ENCODE measurements at places on chromosomes 1 and 21.

DNA sequence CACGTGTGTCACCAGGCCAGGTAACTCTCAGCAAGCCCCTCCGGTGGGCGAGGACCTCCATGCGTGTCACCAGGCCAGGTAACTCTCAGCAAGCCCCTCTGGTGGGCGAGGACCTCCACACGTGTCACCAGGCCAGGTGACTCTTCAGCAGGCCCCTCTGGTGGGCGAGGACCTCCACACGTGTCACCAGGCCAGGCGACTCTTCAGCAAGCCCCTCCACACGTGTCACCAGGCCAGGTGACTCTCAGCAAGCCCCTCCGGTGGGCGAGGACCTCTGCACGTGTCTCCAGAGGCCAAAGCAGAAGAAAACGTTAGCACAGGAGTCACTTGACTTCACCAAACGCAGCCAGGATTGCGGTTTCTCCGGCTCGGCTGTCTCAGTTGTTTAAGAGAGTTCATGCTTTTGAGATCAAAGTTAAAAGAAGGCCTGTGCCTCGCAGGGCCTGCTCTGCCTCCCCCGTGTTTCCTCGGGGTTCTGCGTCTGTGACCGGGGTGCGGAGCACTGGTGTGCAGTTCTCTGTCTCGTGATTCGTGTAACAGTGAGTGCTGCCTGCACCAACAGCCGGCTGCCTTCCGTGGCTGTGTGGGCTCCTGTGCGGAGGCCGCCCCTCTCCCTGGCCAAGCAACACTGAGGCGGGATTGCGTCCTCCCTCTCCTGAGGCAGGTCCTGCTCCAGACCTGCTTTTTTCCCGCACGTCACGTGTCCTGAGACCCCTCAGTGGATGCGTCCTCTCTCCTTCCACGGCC lies 56.6 kb downstream of the PRKCZ start:
- DNase-seq = no peak

GRCh38 chr1:159122005-159122621 lies 45.5 kb upstream of the AIM2 start:
- no peak for DNase-seq

DNA sequence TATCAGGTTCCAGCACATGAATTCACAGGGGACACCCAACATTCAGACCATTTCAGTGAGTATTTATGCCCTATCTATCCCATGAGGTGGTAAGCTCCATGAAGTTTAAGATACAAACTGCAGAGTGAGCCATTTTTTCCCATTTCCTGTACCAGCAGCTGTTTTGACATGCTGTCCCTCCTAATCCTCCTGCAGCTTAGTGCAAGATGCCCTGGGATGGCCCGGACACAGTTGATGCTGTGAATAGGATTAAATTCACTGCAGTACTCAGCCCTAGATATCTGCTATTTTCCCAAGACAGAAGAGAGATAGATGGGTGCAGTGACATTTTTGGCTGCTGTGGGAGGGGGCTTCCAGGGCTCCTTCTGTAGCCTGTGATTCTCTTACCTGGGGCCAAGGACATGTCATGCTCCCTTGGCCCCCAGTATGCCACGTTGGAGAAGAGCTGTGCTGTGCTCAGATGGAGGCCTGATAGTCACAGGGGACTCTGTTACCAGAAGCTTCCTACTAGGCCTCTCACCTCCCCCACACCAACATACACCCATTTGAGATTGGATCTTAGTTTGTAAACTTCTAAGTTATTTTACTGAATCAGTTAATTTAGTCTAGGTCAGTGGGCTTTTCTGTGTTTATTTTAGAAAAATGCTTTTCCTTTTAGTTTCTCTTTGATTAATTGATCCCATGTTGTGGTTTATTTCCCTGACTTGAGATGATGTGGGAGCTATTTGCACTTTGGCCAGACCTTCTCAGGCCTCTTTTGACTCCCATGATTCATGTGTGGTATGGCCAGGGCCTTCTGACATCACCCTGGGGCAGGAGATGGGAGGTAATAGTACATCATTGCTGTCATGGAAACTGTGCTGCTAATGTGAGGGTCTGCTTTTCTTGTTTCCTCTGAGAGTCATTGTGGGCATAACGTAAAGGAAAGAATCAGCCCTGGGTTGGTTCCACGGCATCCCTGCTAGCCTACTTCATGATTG lies 92.6 kb downstream of the ST3GAL3 start:
- no peak for DNase-seq

GRCh38 chr1:207860531-207860930 lies 50.4 kb downstream of the CD34 start:
- no peak for DNase-seq

GRCh38 chr21:15856813-15857212 lies 127.0 kb downstream of the USP25 start:
- no peak for DNase-seq

DNA sequence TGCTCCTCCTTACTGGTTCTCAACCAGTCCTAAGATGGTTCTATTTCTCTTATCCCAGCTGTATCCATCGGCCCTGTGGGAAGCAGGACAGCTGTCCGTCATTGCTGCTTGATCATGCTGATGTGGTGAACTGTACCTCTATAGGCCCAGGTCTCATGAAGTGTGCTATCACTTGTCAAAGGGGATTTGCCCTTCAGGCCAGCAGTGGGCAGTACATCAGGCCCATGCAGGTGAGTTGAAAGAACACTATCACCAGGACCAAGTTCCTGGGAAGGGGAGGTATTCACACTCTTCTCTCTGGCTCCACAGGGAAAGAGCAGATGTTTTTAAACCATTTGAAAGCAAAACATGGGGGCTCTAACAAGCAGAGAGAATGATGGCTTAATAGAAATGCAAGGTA lies 302.6 kb downstream of the PAPPA2 start:
- no peak for DNase-seq

Measured in right renal pelvis (tissue), 4 donors.